ENCODE measurements at places on chromosomes 7 and 10.
A peak's percentile ranks its signal among the peaks of the same experiment; 100 is the strongest.

DNA sequence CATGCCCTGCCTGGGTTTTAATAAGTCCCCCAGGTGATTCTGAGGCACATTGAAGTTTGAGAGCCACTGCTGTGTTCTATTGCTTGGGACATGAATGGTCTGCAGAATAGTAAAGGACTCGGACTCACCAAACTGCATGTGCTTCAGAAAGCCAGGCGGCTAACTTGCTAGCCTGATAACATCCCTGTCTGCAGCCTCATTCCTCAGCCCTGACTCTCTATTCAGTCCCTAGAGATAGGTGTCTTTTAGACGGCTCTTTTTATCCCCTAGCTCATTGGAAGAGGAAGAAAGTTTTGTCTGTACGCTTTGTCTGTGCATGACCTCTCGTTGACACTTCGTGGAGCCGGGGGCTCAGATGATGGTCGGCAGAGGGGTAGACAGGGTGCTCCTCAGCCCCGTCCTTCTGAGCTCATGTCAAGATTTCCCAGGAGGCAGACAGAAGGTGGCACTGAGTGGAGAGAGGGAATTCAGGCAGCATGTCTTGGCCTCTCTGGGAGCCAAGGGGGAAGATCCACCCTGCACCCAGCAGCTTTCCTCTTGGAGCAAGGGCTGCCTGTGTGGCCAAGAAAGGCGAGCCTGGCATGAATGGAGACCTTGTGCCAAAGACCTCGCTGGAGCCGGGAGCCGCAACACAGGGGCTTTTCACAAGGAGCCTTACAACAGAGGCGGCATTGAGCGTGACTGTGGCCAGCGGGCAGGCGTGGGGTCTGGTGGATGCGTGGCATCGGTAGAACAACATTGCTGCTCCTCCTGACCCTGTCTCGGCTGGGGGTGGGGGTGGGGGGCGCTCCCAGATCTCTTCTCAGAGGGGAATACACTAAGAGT, 51.1 kb upstream of the PODXL start:
- DNase-seq = no peak

DNA sequence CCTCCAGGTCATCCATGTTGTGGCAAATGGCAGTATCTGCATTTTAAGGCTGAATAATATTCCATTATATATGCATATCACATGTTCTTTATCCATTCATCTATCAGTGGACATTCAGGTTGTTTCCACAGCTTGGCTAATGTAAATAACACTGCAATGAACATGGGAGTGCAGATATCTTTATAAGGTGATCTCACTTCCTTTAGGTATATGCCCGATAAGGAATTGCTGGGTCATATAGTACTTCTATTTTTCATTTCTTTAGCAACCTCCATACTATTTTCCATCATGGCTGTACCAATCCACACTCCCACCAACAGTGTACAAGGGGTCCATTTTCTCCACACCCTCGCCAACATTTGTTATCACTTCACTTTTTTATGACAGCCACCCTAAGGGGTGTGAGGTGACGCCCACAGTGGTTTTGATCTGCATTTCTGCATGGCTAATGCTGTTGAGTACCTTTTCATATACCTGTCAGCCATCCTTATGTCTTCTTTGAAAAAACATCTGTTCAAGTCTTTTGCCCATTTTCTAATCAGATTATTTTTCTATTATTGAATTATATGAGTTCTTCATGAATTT, 18.9 kb downstream of the ABI1 start:
- DNase-seq = no peak

DNA sequence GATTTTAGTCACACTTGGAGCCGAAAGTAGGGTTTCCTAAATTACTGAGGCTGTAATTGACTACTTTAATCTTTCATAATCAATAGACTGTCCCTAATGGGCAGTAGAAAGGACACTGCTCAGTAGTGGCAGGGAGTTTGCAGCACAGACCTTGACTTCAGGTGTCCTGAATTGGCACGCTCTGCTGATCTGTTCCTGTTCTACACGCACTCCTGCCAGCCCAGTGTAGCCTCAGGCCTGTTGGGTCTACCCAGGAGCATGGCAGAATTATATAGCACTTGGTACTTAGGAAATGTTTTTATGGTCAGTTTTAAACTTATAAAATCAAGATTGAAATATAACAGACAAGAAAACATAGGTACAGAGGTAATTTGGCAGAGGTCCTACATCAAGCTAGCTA, 9.0 kb downstream of the EIF4H start:
- no peak for DNase-seq

DNA sequence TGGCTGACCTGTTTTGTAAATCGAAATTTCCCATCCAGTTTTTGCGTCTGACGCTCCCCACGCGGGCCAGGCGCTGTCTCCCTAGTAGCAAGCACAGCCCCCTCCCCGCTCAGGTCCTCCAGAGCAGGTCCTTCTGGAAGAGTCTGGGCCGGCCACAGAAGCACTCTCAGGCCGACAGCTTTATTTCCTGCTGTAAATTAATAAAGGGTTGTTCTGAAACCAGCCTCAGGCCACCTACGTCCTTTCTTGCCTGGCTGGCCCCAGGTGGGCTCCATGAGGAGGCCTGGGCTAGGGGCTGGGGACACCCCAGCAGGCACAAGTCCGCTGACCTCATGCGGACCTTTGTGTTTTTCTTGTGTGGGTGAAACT, 35.2 kb downstream of the CAMK2B start:
- no peak for DNase-seq

DNA sequence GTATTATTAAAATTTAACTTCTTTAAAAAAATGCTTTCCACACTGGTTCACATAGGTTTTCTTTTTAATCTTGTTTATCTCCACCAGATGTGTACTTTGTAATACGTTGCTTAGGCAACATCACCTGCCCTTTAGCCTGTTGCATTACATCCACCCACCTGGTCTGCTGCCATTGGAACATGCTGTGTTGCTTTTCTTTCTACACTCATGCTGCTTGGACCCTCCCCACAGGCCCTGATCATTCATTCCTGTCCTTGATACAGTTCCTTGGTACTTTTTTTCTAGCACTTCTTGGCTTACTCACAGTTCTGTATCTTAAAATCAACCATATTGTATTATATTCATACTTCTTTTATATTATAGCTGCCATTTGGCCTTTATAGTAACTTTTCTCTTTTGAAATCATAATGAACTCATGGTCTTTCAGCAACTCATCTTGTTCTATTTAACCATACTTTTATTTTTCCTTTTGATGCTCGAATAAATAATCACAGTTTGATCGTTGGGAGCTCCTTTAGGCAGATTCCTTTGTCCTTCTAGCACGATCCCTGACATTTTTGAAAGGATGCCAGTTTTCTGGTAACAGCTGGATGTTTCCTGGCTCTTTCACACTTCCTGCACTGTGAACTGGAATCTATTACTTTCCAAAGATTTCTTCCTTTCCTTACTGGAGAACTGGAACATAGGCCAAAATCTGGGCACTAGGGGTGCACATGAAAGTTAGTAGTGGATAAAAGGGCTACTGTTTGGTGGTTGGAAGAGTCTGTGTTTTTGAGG, 125.1 kb downstream of the CDK14 start:
- DNase-seq = peak; percentile 62

- no peak for DNase-seq
Measured at GRCh38 chr7:37504801-37505200, 56.1 kb upstream of the ELMO1 start.

- peak; percentile 19 for DNase-seq
Measured at GRCh38 chr7:121872831-121873288, at the start of gene PTPRZ1. TSS of gene PTPRZ1 (plus strand) at chr7:121873161. CDS start at chr7:121873500, 339 bp downstream.

- no peak for DNase-seq
Measured at GRCh38 chr7:70616821-70617220, 515.1 kb upstream of the GALNT17 start.

GRCh38 chr7:20404320-20404719, 73.6 kb downstream of the ITGB8 start:
- DNase-seq = no peak

GRCh38 chr7:16918288-16918895, 36.6 kb upstream of the AGR3 start:
- DNase-seq = peak; percentile 51

- DNase-seq = no peak
Measured at GRCh38 chr7:151179287-151179860, 7.7 kb downstream of the ASB10 start.

GRCh38 chr10:2938869-2939268, 128.5 kb upstream of the PFKP start:
- no peak for DNase-seq

- DNase-seq = no peak
Measured at GRCh38 chr7:90892213-90892612, 296.1 kb downstream of the CDK14 start.

GRCh38 chr7:99958564-99959227, 17.1 kb downstream of the AZGP1 start:
- no peak for DNase-seq
